Stimulated activated memory B cell treated with anti-CD40 and anti-IgM and Interleukin-4, amounts not matched to agents 10 μg/mL and 1 μg/mL and 100 μg/mL, for 72 hours (primary cell): ENCODE measurements at places on chromosomes 12 and 14.

GRCh38 chr12:126727218-126728075 is 1539.5 kb upstream of the TMEM132C start:
- ATAC-seq: no peak

DNA sequence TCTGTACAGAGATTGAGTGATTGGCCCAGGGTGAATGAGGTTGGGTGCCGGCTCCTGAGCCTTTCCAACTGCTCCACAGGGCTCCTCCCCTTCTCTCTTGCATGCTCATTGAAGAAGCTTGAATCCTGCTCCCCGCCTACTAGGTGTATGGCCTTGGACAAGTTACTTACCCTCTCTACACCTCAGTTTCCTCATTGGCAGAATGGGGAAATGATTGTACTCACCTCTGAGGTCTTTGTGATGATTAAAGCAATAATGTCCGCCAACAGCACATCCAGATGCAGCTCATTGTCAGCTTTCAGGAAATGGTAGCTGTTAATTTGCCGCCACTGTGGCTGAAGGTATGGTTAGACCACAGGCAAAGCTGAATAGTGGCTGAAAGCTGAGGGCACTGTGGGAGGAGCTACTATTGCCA is 174.1 kb downstream of the CRADD start:
- peak; percentile 20 for ATAC-seq

DNA sequence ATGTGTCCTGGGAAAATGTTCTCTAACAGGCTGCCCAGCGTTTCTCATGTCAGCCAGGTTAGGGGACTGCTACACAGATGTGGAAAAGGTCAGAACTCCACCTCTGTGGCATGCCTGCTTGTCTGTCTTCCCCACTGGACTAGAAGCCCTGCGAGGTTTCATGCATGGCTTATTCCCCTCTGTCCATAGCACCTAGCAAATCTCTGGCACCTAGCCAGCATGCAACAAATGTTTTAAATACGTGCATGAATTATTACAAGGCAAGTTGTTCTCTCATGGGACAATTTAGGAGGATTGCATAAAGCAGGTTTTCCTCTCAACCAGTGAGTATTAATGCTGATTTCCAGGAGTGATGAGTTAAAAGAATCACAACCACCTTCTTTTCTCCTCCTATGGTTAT is 21.4 kb upstream of the KCNK13 start:
- no peak for ATAC-seq

DNA sequence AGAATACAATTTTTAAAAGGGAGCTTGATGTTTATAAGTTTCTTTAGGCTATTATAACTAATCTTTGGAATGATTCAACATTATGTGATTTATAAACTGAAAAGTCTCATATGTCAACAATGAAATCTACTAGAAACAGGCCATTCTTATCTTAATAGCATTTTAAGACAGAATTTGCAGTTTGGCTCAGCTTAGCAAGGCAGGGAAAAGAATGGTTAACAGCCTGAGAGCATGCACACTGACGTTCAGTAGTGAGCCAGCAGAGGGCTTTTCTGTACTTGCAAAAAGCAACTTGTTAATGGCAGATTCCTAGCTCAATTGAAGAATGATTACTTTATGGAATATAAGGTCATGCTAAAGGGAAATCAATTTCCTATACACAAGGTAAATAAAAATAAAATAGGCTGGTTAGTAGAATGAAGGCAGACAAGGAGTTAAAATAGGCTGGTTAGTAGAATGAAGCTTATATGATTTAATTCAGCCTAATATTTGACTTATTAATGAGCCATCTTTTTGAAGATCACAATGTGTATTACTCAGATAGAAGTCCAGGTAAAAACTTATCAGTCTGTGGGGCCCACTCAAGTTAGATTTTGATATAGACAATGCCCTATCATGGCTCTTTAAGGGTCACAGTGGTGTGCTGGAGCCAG is 95.9 kb downstream of the OTOGL start:
- ATAC-seq: no peak

GRCh38 chr12:210277-211141 is 3.4 kb downstream of the SLC6A12 start:
- ATAC-seq: no peak

DNA sequence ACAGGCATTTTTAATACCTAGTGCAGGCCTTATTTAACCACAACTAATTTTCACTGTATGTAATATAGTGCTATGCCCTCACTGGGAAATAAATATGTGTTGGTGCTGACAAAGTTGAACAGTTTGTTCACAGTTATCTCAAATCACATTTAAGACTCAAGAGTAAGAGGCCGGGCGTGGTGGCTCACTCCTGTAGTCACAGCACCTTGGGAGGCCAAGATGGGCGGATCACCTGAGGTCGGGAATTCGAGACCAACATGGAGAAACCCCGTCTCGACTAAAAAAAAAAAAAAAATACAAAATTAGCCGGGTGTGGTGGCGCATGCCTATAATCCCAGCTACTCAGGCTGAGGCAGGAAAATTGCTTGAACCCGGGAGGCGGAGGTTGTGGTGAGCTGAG is 22.9 kb upstream of the TEAD4 start:
- no peak for ATAC-seq

DNA sequence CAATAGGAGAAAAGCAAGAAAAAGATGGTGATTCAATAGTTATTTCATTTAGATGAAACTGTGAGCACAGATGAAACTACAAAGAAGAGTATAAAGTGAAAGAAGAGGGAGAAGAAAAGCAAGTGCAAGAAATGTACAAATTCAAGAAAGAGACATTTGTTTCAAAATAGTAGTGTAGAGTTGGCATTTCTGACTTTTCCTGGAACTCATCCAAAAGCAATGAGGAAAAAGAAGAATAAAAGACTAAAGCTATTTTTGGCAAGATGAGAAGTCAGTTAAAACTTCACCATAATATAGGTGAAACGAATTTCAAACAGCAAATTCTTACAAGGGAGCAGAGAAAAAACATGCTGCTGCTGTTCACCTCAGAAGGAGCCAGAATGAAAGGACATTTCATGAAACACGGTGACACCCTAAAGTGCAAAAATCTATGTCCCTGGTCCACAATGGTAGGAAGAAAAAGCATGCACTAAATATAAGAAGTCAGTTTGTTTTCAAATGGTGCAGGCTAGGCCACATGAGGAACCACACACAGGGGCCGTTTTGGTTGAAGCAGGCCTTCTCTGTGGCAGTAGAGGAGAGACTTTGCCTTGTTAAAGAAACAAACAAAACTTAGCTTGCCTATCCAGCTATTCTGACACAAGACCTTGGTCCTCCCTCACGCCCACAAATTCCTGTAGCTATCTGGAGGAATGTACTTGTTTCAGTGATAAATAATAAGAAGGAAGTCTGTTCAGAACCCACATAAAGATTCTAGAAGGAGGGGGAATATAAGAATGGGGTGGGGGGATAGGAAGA is 11.1 kb upstream of the CMAS start:
- ATAC-seq: no peak

DNA sequence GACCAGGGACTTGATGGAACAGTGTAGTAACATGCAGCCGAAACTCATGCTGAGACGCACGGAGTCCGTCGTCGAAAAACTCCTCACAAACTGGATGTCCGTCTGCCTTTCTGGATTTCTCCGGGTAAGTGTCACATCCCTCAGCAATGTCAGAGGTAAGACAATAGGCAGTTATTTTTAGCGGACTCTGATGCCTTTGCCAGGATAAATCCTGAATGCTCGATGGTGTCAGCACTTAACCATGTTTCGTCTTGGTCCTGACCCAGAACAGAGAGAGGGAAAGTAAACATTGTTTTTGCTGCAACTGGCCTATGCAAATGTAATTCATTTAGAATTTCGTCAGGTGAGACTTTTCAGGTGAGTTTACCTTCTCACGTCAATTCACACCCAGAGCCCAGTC is 112.3 kb downstream of the PLXNC1 start:
- no peak for ATAC-seq

DNA sequence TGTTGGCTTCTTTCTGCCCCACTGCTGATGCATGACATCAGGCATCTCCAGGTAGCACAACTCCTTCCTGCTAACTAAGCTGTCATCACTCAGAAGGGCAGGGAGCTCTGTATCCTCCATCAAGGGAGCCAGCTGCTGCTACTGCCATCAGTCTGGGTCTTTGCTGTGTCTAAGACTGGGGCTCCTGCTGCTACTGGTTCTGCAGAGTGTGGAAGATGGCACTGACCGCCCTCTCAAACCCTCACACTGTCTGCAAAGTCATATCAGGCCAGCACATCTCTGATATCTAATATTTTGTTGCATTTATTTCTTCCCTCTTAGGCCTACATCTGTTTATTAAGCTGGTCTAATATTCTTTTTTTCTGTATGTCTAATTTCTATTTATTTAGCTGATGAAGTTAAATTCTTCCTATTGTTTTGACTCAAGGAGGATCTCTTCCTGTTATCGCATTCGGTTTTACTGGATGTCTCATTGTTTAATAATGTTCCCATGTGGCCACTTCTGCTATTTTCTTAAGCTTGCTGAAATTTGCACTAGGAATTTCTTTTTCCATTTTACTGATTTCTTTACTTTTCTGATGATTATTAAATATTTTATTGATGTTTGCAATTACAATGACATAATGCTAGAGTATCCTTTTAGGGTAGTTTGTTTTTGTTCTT is 7.6 kb upstream of the E2F7 start:
- no peak for ATAC-seq

DNA sequence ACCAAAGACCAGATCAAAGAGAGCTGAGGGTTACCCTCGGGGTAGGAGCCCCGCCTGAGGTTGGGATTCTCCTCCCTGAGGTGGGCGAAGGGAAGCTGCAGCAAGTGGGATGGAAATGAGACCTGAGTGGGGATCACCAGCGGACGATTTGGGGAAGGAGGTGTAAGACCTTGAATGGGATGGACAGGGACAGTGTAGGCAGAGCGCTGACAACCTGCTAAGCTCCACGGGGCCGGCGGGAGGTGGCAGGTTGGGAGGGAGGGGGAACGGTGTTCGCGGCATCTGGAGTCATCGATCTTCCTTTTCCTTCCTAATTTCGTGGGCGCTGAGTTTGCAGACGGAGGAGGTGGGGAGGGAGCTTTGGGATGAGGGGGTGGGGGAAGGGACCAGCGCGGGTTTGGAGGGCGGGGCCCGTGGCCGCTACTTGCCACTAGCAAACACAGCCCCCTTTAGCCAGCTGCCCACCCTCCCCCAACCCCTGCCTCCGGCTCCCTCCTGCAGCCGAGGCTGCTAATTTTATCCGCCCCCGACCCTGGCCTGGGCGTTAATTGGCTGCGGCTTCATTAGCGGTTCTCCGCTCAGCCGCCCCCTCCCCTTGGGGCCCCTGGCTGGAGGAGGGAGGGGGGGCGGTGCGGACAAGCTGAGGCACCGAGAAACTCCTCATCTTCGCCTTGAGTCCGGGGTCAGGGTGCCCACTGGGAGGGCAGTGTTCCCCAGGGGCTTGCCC is 2.8 kb upstream of the SHMT2 start:
- no peak for ATAC-seq

- ATAC-seq: no peak
Measured at GRCh38 chr12:132178316-132178715, 34.1 kb downstream of the NOC4L start.

- no peak for ATAC-seq
Measured at GRCh38 chr14:76329951-76330350, 46.0 kb upstream of the ESRRB start.

DNA sequence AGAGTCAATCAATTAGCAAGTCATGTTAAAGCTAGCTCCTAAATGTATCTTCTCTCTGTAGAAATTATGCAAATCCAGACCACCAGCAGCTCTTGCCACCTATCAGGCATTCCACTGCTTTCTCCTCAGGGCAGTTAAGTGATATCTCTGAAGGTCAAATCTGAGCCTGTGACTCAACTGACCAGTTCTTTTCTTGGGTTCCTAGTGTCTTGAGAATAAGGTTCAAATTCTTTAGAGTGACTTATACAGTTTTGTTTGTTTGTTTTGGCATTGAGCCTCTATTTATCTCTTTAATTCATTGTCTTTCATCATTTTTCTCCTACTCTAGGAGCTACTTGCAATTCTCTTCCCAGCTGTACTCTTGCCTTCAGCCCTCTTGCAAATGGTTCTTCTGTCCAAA is 2.5 kb upstream of the LRIG3 start:
- ATAC-seq: no peak

DNA sequence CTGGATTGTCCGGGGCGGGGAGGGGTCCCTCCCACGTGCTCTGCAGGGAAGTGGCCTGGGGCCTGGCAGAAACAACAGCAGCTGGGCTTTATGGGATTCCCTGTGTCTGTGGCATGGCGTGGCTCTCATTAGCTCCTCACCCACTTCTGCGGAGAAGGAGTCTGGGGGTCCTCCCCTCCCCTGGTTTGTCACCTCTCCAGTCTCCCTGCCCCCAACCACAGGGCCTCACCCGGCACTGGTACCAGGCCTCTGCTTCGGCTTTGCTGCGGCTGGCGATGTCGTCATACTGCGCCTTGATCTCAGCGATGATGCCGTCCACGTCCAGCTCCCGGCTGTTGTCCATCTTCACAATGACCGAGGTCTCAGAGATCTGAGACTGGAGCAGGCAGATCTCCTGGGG is 6.4 kb downstream of the KRT82 start:
- ATAC-seq: no peak

GRCh38 chr14:49418789-49419188 is 167.4 kb downstream of the RPS29 start:
- no peak for ATAC-seq

- no peak for ATAC-seq
Measured at GRCh38 chr14:68082698-68083291, 263.2 kb downstream of the RAD51B start.

DNA sequence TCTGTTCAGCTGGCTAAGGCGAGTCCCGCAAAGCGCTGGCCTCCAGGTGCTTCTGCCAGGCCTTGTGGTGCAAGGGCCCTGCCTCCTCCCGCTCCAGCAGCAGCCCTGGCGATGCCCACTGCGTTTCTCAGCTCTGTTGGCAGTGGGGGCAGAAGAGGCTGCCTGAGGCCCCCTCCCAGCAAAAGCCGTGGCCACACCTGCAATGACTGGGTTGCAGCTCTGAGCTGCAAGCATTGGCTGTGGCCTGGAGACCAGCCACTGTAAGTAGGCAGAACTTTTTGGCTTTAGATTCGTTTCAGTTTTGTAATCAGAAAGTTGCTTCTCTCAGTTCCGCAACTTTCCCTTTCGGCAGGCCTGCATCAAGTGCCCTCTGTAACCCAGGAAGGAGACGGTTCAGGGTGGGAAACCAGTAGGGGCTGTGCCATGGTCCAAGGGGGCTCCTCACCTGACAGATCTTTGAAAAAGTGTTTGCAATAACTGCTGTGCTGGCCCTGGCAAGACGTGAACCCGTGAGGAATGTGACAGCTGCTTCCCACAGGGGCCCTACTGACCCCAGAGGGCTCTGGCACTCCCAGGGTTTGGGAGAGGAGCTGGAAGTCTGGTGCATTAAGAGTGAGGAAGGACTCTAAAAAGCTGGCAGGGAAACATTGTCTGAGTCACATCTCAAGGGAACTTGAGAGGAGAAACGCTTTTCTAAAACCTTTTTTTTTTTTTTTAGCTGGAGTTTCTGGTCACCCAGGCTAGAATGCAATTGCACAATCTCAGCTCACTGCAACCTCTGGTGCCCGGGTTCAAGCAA is 54.5 kb upstream of the MAX start:
- ATAC-seq: peak; percentile 89

DNA sequence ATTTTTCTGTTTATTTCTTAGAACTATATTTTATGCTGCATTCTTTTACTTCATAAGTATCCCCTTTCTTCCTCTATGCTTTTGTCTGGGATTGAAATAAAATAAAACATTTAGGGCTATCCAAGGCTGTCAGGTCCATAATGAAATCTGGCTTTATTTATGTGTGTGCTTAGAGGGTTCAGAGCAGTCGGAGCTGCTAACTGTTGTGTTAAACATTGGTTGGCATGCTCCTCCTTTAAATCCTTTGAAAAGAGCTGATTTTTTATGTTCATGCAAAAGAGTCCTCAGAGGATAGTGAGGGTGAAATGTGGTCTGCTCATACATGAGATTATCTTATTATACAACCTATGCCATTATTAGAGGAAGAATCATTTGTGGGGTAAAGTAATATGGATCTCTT is 322.3 kb upstream of the E2F7 start:
- no peak for ATAC-seq
